SJSA1 (cell line): ENCODE measurements at places on chromosomes 12 and 14. TPM values are rescaled to one million over a fixed set of nuclear protein-coding genes. Genes with fewer than 3 reads are reported as not detected.
A peak's percentile ranks its signal among the peaks of the same experiment; 100 is the strongest.

- DNase-seq, result no peak
- no peaks in the 10 kb centered on the region for H3K27me3 ChIP-seq
- H3K36me3 ChIP-seq, result no peaks in the 10 kb centered on the region
- H3K4me3 ChIP-seq, result no peak overlapping the region
Measured at GRCh38 chr14:69695322-69696203, 71.4 kb upstream of the SRSF5 start.

DNA sequence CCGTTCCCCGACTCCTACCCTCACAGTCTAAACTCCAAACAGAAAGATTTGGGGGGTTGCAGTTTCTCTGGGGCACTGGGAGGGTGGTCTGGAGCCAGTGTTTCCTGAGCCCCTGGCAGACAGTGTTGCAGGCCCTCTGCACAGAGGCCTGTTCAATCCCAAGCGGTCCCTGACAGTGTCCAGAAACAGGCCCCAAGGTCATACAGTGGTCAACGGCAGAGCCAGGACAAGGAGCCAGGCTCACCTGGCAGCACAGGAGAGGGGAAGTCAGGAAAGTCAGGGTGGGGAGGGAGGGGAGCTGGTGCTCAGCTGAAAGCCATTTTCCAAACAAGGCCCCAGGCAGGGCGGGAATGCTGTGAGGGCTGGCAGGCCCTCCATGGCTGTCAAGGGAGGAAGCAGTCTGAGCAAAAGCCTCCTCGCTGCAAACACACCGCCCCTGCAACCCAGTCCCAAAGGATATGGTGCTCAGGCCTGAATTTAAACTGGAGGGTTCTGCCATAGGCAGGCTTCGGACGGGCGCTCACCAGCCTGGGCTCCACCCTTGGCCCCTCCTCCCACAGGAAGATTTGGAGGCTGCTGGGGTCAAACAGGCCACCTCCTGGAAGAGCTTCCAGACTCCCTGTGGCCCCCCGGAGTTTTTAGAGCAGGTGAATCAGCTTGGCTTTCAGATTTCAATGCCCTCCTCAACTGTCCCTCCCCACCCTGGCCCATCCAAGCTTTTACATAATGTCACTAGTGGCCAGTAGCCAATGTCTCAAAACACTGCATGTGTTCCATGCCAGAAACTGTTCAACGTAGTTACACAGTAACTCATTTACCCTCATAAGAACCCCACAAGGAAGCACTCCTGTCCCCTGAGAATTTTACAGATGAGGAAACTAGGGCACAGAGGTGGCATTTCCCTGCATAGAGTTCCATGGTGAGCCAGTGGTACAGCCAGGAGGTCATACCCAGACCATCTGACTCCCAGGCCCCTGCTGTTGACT lies 41.5 kb downstream of the CHGA start:
- peaks cover 59% of the 10 kb centered on the region for H3K4me1 ChIP-seq
- H3K27ac ChIP-seq, result peak overlapping the region; percentile 64
- no peaks in the 10 kb centered on the region for H3K27me3 ChIP-seq

GRCh38 chr12:47244835-47245234 lies 165.1 kb upstream of the AMIGO2 start:
- 0 out of 2 replicates have a peak, but pooled peaks cover 11% of the 10 kb centered on the region for H3K4me1 ChIP-seq
- no peaks in the 10 kb centered on the region for H3K36me3 ChIP-seq
- no peak overlapping the region for H3K27ac ChIP-seq
- no peaks in the 10 kb centered on the region for H3K27me3 ChIP-seq
- no peak overlapping the region for H3K4me3 ChIP-seq

DNA sequence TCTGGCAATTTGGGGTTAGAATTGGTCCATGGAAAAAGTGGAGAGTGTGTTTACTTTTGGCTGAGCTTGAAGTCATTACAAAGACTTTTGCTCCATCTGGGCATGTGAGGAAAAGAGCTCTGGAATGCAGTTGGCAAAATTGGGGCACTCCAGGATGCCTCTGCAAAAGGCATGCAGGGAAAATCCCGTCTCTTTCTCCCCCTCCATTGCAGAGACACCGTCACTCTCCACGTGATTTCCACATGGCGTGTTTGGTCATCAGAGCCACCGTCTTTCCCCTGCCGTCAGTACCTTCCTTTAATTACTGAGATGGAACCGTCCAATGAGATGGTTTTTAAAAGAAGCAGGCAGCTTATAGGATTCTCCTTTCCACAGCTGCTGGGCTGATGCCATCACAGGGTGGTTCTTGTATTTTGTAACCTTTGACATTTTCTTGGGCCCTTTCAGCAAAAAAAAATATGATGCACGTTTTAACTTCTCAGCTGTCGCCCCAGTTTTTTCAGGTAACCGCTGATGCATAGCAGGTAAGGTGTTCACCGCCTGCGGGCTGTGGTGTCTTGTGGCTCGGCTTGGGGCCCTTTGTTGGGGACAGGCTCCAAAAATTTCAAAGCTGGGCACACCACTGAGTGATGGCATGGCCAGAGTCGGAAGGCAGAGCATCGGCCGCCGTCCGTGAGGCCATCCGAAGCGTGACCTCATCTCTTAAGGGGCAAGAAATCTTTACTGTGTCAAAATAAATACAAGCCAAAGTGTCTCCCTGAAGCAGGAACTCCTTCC lies 68.4 kb downstream of the CACNA1C start:
- no peak for DNase-seq
- H3K27me3 ChIP-seq, result no peaks in the 10 kb centered on the region
- peaks cover 10% of the 10 kb centered on the region; the same call in 1 of the 2 replicates for H3K4me1 ChIP-seq
- H3K27ac ChIP-seq, result no peak overlapping the region

GRCh38 chr12:30427555-30427954 lies 268.1 kb downstream of the IPO8 start:
- H3K4me1 ChIP-seq, result no peaks in the 10 kb centered on the region
- no peak for DNase-seq
- H3K27me3 ChIP-seq, result no peaks in the 10 kb centered on the region
- no peak overlapping the region for H3K4me3 ChIP-seq
- H3K36me3 ChIP-seq, result no peaks in the 10 kb centered on the region
- no peak overlapping the region for H3K27ac ChIP-seq

DNA sequence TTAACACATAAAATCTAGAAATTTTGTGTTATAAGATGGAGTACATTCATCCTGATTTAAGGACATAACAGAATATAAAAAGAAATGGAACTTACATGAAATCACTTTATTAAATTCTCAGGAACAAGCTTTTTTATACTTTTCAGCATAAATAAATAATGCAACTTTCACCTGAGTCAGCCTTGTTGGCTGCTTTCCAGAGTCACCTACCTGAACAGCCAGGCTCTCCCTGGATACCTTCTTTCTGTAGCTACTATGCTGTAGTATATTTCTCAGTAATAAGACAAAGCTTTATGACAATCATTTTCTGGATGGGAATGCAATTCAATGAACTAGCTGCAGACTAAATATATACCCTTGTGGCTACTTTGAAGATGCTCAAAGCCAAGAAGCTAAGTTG lies 111.9 kb downstream of the NTS start:
- no peak overlapping the region for H3K27ac ChIP-seq
- no peaks in the 10 kb centered on the region for H3K4me1 ChIP-seq
- H3K4me3 ChIP-seq, result no peak overlapping the region
- H3K27me3 ChIP-seq, result no peaks in the 10 kb centered on the region

DNA sequence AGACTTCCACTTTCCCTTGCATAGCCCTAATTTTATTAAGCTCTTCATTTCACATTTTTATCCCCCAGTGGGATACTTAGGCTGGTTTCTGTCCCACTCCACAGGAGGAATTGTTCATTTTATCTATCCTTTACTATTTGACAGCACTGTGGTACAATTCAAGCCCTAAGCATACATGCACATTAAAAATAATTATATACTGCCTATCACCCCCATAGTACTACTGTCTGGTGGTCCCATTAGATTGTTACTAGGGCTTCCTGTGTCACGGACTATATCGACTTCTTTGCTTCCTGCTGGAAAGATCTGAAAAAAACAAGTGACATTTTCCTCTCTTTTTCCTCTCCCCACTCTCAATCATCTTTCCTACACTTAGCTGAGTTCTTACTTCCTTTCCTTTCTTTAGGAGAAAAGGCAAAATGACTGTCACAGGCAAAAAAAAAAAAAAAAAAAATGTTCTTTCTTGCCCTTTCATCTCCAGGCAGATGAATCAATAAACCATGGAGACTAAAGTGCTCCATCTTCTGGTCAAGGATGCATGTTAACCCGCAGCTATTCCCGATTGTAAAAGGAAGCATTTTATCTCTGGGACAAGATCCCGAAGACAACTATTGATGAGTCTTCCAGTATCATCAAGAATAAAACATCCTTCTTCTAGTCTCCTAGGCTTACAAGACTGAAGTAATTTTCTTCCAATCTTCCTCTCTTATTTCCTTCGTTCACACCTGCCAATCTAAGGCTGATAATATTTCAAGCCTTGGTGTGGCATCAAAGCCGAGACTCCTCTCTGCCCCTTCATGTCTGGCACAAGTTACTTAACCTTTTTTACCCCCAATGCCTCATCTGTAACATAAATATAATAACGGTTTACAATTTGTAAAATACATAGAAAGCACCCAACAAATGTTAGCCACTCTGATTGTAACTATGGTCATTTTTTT lies 94.4 kb upstream of the PLEKHG7 start:
- peak; percentile 37 for DNase-seq
- no peaks in the 10 kb centered on the region for H3K4me1 ChIP-seq
- H3K36me3 ChIP-seq, result no peaks in the 10 kb centered on the region
- H3K27ac ChIP-seq, result no peak overlapping the region

- H3K36me3 ChIP-seq, result peaks cover 4% of the 10 kb centered on the region
- H3K4me1 ChIP-seq, result no peaks in the 10 kb centered on the region
- no peaks in the 10 kb centered on the region for H3K27me3 ChIP-seq
- H3K4me3 ChIP-seq, result no peak overlapping the region
Measured at GRCh38 chr14:95467232-95467631, 49.2 kb downstream of the SYNE3 start.

GRCh38 chr12:116662612-116663144 lies 75.2 kb downstream of the SPRING1 start:
- peaks cover 3% of the 10 kb centered on the region; the same call in 1 of the 2 replicates for H3K4me1 ChIP-seq
- no peak overlapping the region for H3K4me3 ChIP-seq
- DNase-seq, result no peak

DNA sequence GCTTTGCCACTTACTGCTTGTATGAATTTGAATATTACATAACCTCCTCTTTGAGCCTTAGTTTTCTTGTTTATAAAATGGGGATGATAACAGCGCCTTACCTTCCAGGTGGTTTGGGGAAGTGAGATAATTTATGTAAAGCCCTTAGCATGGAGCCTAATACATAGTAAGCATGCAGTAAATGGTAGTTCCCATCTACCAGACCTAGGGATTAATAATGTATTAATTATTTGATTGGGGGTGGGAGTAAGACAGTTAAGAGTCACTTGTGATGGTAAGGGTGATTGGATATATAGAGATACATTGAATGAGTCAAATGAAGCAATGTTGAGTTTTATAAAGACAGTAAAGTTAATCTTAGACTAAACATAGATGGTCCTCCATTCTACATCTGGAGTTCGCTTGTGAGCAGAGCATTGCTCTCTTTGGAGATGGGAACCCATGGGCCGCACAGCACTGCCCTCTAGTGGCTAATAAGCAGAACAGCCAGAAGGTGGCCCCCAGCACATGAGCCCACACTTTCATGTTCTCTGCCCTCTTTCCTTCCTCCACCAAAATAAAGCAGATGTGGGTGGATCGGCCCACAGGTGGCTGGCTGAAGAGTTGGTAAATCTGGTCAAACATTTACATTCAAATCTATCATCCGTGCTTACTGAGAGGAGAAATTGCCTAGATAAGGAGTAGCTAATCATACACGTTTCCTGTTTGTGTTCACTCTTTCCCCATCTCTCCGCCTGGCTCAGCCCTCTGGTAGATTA lies 26.5 kb upstream of the TAMALIN start:
- peaks cover 24% of the 10 kb centered on the region for H3K36me3 ChIP-seq
- H3K4me1 ChIP-seq, result no peaks in the 10 kb centered on the region
- no peaks in the 10 kb centered on the region for H3K27me3 ChIP-seq

DNA sequence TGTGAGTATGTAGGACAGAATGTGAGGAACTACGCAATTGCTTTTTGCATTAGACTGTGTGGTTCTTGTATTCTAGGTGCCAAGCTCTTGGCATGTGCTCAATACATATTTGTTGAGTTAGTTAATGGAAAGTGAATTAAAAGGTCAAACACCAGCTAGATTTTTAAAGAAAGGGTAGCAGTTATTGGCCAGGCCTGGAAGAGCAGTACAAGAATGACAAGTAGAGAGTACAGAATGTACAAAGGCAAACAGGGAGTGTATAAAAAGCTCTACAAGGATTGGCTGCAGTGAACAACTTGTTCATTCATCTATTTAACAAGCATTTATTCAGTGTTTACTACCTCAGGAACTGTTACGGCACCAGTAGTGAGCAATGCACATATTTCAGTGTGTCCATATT lies 854.0 kb upstream of the SEL1L start:
- H3K4me3 ChIP-seq, result no peak overlapping the region
- H3K27ac ChIP-seq, result no peak overlapping the region
- no peaks in the 10 kb centered on the region for H3K27me3 ChIP-seq

GRCh38 chr12:43760396-43760795 lies 1.6 kb downstream of the IRAK4 start:
- no peak overlapping the region for H3K27ac ChIP-seq
- no peaks in the 10 kb centered on the region for H3K36me3 ChIP-seq
- no peak for DNase-seq
- H3K27me3 ChIP-seq, result no peaks in the 10 kb centered on the region
- peaks cover 20% of the 10 kb centered on the region for H3K4me1 ChIP-seq

- H3K4me3 ChIP-seq, result no peak overlapping the region
- H3K27me3 ChIP-seq, result no peaks in the 10 kb centered on the region
- no peak for DNase-seq
- H3K27ac ChIP-seq, result no peak overlapping the region
- no peaks in the 10 kb centered on the region for H3K4me1 ChIP-seq
- H3K36me3 ChIP-seq, result no peaks in the 10 kb centered on the region
Measured at GRCh38 chr12:19842116-19842515, 402.8 kb downstream of the AEBP2 start.

DNA sequence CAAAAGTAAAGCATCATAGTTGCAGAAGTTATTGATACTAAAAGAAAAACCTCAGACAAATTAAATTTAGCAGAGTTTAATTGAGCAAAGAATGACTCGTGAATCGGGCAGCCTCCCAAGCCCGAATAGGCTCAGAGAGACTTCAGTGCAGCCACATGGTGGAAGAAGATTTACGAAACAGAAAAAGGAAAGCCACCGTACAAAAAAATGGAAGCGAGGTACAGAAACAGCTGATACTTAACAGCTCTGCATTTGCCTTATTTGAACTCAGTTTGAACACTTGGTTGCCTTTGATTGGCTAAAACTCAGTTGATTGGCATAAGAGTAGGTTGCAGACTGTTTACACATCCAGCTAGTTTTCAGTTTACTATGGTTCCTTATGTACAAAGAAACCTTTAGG lies 12.9 kb downstream of the TTC9 start:
- H3K36me3 ChIP-seq, result no peaks in the 10 kb centered on the region
- no peak overlapping the region for H3K27ac ChIP-seq
- no peak for DNase-seq
- H3K27me3 ChIP-seq, result peaks cover 6% of the 10 kb centered on the region; the same call in 1 of the 2 replicates
- no peak overlapping the region for H3K4me3 ChIP-seq

The SLC17A8 gene
- total RNA-seq, result not detected in 2 replicates

The SARNP gene
- 124 and 208 TPM in 2 replicates for total RNA-seq

The SVOP gene
- total RNA-seq, result not detected in 2 replicates

The PSEN1 gene
- total RNA-seq, result 23.5 and 26.2 TPM in 2 replicates

The IQSEC3 gene
- total RNA-seq, result not detected in 2 replicates

The DIO2 gene
- 22.3 and 27.3 TPM in 2 replicates for total RNA-seq

The GARIN6 gene
- not detected in 2 replicates for total RNA-seq
